ENCODE measurements at places on chromosomes 16 and 17.

GRCh38 chr16:14015948-14016347, 55.2 kb upstream of the MRTFB start:
- no peak for DNase-seq

GRCh38 chr17:40938981-40939380, 1.5 kb upstream of the KRT23 start:
- DNase-seq = no peak

DNA sequence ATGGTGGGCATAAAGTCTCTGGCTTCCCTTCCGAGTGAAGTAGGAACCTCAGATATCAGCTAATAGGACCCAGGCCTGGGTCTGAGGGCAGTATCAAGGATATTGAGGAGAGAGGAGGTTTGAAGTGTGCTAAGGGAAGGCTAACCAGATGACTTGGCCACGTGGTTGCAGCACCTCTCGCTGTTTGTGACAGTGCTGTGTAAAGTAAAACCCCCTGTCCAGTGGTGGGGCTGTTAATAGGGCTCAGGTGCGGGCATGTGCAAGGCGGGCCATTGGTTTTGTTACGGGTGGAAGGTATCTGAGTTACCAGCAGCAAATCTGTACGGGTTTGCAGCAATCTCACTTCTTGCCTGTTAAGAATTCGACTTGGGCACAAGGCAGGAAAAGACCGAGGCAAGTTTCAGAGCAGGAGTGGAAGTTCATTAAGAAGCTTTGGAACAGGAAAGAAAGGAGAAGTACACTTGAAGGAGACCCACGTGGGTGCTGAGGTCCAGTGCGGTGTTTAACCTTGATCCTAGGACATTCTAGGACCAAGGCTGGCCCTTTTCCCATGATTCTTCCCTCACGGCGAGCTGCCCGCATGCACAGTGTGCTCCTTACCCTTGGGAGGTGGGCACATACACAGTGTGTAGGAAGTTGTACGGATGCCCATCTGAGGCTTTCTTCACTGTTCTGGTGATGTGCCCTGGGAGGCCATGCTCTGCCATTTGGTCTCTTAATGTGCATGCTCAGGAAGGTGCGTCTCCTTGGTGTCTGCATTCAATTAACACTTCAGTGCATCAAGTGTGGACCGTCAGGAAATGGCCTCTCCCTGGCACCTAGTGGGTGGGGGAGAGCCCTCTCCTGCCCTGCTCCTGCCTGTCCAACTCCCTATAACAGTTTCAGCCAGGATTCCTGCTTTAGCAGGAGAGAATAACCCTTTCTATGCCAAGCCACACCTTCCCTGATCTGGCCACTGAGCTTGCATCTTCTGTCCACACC, 20.3 kb downstream of the SGF29 start:
- no peak for DNase-seq

DNA sequence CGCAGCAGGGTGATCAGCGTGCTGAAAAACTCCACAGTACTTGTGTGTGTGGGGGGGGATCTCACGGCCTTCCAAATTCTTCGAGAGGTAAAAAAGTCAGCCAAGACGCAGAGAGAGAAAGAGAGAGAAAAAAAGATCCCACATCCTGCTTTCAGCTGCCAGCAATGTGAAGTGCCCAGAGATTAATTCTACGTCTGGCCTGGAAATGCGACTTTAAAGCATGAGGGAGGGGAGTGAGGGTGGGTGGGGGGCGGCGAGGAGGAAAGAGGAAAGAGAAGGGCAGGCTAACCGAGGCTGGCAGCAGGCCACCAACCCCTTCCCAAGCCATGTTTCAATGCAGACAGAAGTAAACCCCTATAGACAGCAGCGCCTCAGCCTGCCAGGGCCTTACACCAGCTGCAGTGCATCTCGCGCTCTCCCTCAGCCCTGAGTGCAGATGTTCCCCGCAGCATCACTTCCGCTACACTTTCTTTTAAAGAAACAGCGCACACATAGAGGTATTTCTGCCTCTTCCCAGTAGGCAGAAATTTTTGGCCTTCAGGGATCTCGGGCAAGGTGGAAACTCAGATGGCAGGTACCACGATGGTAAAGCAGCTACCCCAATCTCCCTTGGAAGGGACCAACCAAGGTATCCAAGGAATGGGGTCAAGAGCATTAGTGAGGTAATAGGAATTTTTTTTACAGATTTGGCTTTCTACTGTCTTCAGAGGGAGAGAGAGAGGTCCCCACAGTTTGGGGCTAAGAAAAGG, 87.8 kb downstream of the SMG6 start:
- DNase-seq = no peak

DNA sequence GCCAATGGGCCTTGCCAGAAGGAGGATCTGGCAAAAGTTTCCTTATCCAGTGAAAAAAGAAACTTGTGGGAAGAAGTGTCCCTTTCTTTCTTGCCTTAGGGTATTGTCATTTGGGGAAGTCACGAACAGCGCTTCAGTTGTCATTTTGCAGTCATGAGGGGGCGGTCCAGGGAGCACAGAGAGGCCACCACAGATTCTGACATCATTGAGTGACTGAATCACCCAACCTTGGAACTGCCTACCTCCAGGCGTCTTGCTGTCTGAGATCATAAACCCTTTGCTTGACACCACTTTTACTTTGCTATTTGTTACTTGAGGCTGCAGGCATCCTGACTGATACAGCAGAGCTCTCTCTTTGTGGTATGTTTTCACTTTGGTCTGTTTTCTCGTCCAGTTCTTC, 3.1 kb upstream of the WSCD1 start:
- DNase-seq = no peak

- no peak for DNase-seq
Observed at GRCh38 chr17:77286641-77287431, 146.1 kb downstream of the SEC14L1 start.

- no peak for DNase-seq
Observed at GRCh38 chr17:32330147-32330546, 11.8 kb downstream of the C17orf75 start.

All from NT2/D1 (cell line).